ENCODE measurements at places on chromosomes 1 and 21.

DNA sequence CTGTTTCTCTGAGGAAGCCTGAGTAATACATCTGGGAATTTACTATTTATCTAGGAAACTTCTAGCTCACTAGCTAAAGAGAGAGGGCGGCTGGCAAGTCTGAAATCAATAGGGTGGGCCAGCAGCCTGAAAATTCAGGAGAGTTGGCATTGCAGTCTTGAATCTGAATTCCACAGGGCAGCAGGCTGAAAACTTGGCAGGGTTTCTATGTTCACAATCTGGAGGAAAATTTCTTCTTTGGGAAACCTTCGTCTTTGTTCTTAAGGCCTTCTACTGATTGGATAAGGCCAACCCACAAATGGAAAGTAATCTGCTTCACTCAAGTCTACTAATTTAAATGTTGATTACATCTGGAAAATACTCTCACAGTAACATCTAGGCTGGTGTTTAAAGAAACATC lies 101.0 kb upstream of the COG2 start:
- no peak for DNase-seq

- DNase-seq, result no peak
Measured at GRCh38 chr21:36513430-36513829, 33.5 kb upstream of the CLDN14 start.

DNA sequence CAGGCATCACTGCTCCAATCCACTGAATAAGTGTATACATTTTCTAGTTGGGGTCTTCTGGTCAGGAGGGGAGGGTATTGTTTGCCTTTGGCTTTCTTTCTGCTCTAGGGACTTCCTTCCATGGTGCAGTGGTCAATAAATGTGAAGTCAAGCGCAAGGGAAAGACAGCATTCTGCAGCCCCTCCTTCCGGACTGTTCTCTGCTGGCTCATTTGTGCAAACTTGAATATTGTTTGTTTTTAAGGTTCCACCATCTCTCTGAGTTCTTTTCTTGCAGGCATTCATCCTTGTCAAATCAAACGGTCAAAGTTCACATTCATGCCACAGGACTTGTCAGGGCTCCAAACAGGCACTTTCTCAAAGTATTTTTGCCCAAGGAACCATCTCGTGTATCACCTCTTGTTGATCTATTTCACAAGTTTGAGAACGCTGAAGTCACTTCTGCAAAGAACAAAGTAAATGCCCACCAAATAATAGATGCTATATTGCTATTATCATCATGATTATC lies 205.6 kb upstream of the KAZN start:
- no peak for DNase-seq

GRCh38 chr1:15353839-15354579 lies 55.7 kb upstream of the EFHD2 start:
- no peak for DNase-seq

DNA sequence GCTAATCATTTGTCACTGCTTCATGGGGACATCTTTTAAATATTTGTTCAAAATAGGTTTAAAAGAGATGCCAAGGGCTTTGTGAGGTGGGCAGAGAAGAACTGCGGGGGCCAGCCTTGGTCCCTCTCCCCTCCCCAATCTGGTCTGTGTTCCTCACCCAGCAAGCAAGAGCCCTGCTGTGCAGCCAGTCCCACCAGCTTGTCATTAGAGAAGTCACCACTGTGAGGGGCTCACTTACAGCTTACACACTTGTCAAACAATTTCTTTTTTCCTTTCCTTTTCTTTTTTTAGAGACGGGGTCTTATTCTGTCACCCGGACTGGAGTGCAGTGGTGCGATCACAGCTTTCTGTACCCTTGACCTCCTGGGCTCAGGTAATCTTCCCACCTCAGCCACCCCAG lies 10.4 kb upstream of the CDK18 start:
- DNase-seq, result no peak

GRCh38 chr21:15370462-15370975 lies 305.7 kb upstream of the NRIP1 start:
- no peak for DNase-seq
